Nephron progenitor cell (in vitro differentiated cells): ENCODE measurements at places on chromosomes 5 and 9.

DNA sequence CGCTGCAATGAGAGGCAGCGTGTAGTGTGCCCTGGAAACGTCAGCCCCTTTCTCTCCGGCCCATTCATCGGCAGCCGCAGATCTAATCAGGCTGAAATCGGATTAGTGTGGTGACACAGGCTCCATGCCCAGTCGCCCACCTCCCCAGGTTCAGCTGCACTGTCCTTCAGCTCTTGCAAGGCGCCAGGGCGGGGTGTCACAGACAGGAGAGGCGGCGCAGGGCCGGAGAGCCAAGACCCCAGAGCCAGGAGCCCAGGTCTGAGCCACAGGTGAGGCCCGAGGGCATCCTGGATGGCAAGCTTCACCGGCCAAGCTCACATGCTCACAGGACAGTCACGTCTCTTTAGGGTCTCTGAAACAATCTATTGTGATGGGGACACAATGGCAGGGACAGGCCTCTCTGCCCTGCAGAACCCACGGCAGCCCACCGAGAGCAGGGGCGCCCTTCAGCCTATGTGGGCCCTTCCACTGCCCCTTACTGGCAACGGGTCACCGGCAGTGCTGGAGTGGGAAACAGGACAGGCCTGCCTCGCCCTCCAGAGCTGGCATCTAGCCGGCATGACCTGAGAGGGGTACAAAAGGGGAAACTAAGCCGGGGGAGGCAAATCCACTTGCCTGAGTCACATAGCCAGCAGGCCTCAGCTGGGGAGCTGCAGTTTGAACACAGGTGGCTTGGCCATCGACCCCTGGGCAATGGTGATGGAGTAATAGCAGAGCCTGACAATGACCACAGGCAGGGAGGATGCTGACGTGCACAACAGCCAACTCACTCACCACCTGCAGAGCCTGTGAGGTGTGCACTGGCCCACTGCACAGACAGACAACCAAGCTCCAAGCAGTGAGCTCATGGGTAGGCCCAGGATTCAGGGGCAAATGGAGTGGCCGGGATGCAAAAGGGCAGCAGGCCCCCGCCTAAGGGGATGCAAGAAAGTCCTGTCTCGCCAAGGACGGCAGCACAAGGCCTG lies 48.1 kb downstream of the VAV2 start:
- peaks cover 8% of the 10 kb centered on the region for H3K27me3 ChIP-seq
- no peak for DNase-seq
- H3K4me3 ChIP-seq: no peak overlapping the region
- H3K27ac ChIP-seq: no peak overlapping the region

DNA sequence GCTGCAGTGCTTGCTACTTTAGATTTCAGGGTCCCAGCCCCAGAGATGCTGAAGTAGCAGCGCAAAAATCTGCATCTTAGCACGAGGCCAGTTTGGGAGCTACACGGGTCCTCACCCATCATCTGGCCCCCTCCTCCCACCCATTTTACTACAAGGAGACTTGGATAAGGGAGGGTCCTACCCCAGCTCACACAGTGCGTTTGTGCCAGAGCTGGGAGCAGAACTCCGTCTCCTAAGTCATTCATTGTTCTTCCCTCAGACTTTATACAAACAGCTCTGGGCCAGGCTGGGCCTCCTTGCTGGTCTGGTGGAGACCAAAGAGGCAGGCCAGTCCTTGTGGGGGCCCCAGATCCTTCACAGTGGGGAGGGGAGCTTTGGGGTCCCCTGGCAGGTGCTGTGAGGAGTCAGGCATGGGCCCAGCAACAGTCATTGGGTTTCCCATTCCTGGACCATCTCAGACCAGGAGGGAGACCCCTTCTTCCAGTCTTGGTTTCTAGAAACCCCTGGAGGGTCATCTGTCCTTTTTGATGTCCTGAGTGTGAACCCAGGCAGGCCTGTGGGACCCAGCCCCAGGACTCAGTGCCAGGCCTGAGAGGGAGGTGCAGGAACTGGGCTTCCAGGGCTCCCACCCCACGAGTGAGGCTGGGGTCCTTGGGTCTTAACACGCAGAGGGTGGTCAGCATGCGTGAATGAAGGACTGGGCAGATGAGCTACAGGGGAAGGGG lies 2.3 kb upstream of the IL17B start:
- peaks cover 6% of the 10 kb centered on the region for H3K27me3 ChIP-seq
- no peak overlapping the region for H3K27ac ChIP-seq
- H3K4me3 ChIP-seq: no peak overlapping the region
- H3K36me3 ChIP-seq: no peaks in the 10 kb centered on the region
- peaks cover 73% of the 10 kb centered on the region for H3K4me1 ChIP-seq

DNA sequence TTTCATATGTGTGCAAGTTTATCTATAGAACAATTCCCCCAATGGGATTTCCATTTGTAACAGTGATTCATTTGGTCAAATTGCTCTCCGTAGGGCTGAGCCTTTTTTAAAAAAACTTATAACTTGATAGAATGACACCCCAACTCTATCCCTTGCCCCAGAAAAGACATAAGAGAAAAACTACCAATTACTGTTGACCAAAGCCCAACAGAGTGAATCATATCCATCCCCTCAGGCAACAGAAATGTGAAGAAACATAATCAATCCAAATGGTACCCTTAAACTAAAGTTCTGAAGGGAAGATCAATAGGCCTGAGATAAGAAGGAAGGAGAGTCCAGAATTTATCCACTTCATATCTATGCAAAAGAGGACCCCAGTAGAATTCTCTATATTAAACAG lies 17.8 kb downstream of the TICAM2 start:
- DNase-seq: no peak
- H3K36me3 ChIP-seq: no peaks in the 10 kb centered on the region
- no peak overlapping the region for H3K27ac ChIP-seq
- H3K4me3 ChIP-seq: no peak overlapping the region

DNA sequence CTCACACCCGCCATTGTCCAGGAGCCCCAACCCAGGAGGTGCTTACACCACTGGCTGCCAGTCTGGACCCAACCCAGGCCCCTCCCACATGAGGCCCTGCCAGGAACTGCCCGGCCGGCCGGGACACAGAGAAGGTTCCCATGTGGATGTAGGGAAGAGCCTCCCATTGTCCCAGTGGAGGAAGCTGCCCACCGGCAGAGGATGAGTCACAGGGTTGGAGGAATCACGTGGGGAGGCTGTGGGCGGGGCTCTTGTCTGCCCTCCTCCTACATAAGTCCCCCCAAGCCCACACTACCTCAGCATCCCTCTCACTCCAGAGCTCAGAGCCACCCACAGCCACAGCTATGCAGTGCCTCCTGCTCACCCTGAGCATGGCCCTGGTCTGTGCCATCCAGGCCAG lies 26.1 kb downstream of the PAEP start:
- no peak overlapping the region for H3K27ac ChIP-seq
- H3K27me3 ChIP-seq: peaks cover 7% of the 10 kb centered on the region
- no peaks in the 10 kb centered on the region for H3K4me1 ChIP-seq
- H3K4me3 ChIP-seq: no peak overlapping the region
- H3K36me3 ChIP-seq: no peaks in the 10 kb centered on the region
- DNase-seq: no peak

DNA sequence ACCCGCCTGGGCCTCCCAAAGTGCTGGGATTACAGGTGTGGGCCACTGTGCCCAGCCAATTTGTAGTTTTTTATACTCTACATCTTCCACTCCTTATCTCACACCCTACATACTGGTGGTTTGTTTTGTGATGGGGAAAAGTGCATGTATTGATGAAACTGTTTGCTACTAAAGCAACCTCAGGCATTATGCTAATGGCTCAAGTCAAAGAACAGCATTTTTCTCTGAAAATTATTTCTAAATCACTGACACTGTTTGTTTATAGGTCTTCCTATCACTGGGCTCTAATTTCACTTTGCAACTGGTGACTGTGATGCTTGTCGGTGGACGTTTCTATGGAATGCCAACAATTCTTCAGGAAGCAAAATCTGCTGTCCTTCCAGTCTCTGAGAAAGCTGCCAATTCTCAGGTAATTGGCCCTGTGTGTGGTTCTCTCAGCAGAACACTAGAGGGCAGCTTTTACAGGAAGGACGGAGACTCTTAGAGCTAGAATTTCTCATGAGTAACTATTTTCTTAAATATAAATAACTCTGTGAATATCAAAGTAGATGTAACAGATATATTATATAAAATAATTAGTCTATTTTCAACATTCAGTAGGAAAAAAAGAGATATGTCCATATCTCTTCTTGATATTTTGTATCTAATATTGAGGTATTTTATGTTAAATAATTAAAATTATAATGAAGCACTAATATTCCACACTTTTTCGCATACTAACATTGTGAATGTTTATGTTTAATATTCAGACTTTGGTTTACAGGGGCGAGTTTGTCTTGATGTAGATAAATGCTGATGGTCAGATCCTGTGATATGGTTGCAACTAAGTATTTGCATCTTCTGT lies 244.1 kb downstream of the ADGRV1 start:
- peak; percentile 38 for DNase-seq
- no peak overlapping the region for H3K4me3 ChIP-seq
- H3K27me3 ChIP-seq: no peaks in the 10 kb centered on the region
- no peak overlapping the region for H3K27ac ChIP-seq

- H3K36me3 ChIP-seq: no peaks in the 10 kb centered on the region
- no peak for DNase-seq
These were observed 110.7 kb upstream of the FST start for GRCh38 chr5:53369681-53370080.

- H3K27ac ChIP-seq: no peak overlapping the region
- H3K27me3 ChIP-seq: no peaks in the 10 kb centered on the region
- H3K4me1 ChIP-seq: peaks cover 18% of the 10 kb centered on the region
- peaks cover 11% of the 10 kb centered on the region for H3K36me3 ChIP-seq
These were observed 16.9 kb downstream of the COL5A1 start for GRCh38 chr9:134658378-134658955.

- no peak overlapping the region for H3K27ac ChIP-seq
- no peaks in the 10 kb centered on the region for H3K36me3 ChIP-seq
- no peaks in the 10 kb centered on the region for H3K27me3 ChIP-seq
- no peaks in the 10 kb centered on the region for H3K4me1 ChIP-seq
These were observed 525.4 kb upstream of the TLE4 start for GRCh38 chr9:79046401-79046800.

DNA sequence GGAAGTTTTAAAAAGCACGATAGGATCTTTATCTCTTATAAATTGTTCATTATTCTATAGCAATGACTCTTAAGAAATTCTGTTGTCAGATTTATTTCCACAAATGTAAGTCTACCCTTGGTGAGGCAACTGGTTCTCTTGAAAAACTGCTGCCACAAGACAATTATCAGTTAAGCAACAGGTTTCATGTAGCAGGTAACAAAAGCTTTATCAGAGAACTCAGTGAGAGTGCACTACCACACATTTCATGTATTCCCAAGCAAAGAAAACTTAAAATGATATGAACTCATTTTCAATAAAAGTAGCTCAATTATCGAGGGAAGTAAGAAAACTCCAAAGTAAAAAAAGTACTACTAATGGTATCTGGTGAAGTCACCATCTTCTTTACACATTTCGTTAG lies 9.4 kb downstream of the NR6A1 start:
- no peak for DNase-seq
- H3K4me3 ChIP-seq: no peak overlapping the region
- H3K27ac ChIP-seq: peak overlapping the region; percentile 62
- peaks cover 12% of the 10 kb centered on the region for H3K36me3 ChIP-seq
- H3K27me3 ChIP-seq: no peaks in the 10 kb centered on the region

GRCh38 chr5:158875272-158875679 lies 224.4 kb downstream of the EBF1 start:
- DNase-seq: no peak
- no peak overlapping the region for H3K27ac ChIP-seq
- H3K27me3 ChIP-seq: no peaks in the 10 kb centered on the region
- peaks cover 44% of the 10 kb centered on the region for H3K4me1 ChIP-seq
- H3K36me3 ChIP-seq: no peaks in the 10 kb centered on the region
- H3K4me3 ChIP-seq: no peak overlapping the region

DNA sequence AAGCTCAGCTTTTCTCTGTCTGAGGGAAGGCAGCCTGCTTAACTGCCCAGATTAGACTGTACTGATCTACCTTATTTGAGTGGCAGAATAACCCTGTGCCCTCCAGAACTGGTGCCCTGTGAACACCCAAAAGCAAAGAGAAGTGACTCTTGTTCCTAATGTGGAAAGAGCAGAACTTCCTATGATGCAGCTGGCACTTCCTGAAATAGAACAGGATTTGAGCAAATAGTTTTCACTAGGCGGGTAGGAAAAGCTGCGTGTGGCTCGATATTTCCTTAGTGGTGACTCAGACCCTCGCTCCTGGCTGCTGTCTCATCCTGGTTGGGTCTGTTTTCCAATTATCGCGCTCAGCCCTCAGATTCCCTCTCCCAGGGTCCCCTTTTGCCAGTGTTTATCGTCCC lies 89.9 kb downstream of the SH3TC2 start:
- peaks cover 15% of the 10 kb centered on the region for H3K27me3 ChIP-seq
- H3K27ac ChIP-seq: no peak overlapping the region
- no peaks in the 10 kb centered on the region for H3K36me3 ChIP-seq

- H3K27ac ChIP-seq: no peak overlapping the region
- H3K27me3 ChIP-seq: no peaks in the 10 kb centered on the region
- no peak for DNase-seq
- H3K4me3 ChIP-seq: no peak overlapping the region
These were observed 61.6 kb downstream of the NNT start for GRCh38 chr5:43664501-43665040.

DNA sequence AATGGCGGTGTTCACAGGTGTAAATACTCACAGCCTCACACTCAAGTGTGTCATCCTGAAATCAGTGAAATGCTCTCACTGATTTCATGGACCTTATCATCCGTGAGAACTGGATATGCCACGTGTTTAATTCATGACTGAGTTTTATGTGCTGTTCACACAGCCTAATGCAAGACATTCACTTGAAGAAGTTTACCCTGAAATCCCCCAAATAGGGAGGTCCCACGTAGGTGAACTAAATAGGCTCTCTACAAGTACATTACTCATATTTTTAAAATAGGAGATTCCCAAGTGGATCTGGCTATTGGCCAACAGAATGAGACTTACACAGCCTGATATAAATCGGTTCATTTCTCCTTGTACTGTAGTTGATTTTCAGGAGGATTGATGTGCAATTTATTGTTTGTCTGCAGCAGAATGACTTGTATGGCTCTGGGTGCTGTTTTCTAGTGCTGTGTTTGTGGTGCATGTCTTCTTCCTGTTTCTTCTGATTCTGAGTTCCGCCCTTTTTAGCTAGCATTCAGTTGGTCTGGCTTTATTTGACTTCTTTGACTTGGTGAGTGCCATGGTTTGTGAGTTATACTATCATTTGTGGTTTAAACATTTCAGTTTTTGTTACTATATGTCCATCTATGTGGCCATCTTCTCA lies 25.1 kb downstream of the TRIO start:
- H3K4me1 ChIP-seq: peaks cover 71% of the 10 kb centered on the region
- H3K4me3 ChIP-seq: no peak overlapping the region
- peak overlapping the region; percentile 24 for H3K27ac ChIP-seq
